SK-N-SH (cell line): ENCODE measurements at places on chromosomes 12 and 14. TPM values are rescaled to one million over a fixed set of nuclear protein-coding genes. Genes with fewer than 3 reads are reported as not detected.

TCL1A gene
- polyA plus RNA-seq: not detected in 2 replicates

RACGAP1 gene
- polyA plus RNA-seq: 21.5 and 23.4 TPM in 2 replicates

EFCAB11 gene
- polyA plus RNA-seq: 2.9 and 3.9 TPM in 2 replicates

KRT2 gene
- not detected in 2 replicates for polyA plus RNA-seq

COPS7A gene
- 191 and 231 TPM in 2 replicates for polyA plus RNA-seq

IL25 gene
- polyA plus RNA-seq: not detected in 2 replicates

KRT83 gene
- polyA plus RNA-seq: 0.03 TPM in 1 of 2 replicates, not detected in the other

EID3 gene
- 0.75 and 0.92 TPM in 2 replicates for polyA plus RNA-seq

CHMP4A gene
- 92.4 and 96.1 TPM in 2 replicates for polyA plus RNA-seq

IKZF4 gene
- 2.0 and 3.9 TPM in 2 replicates for polyA plus RNA-seq

ING4 gene
- 96.5 and 163 TPM in 2 replicates for polyA plus RNA-seq

APOF gene
- polyA plus RNA-seq: not detected in 2 replicates

CYP46A1 gene
- polyA plus RNA-seq: 0.18 and 0.30 TPM in 2 replicates

ARID2 gene
- polyA plus RNA-seq: 5.9 and 8.0 TPM in 2 replicates

DEGS2 gene
- polyA plus RNA-seq: 0.02 TPM in 2 replicates

A2ML1 gene
- not detected in 2 replicates for polyA plus RNA-seq

CAPZA3 gene
- polyA plus RNA-seq: not detected in 2 replicates

PLD4 gene
- polyA plus RNA-seq: 0.02 TPM in 2 replicates

NOXRED1 gene
- polyA plus RNA-seq: 0.21 and 0.37 TPM in 2 replicates

LRTM2 gene
- polyA plus RNA-seq: not detected in 2 replicates

MYF6 gene
- not detected in 2 replicates for polyA plus RNA-seq

KSR2 gene
- 0.12 and 0.15 TPM in 2 replicates for polyA plus RNA-seq

TMEM63C gene
- polyA plus RNA-seq: 0.25 and 0.52 TPM in 2 replicates

SYNE3 gene
- 1.8 and 2.0 TPM in 2 replicates for polyA plus RNA-seq

KRT80 gene
- polyA plus RNA-seq: 14.9 and 17.4 TPM in 2 replicates

TAC3 gene
- polyA plus RNA-seq: not detected in 2 replicates
